DMS 273 treated with DMSO at 0.1 percent for 48 hours (cell line): ENCODE measurements at places on chromosomes 11 and 22.
A peak's percentile ranks its signal among the peaks of the same experiment; 100 is the strongest.

GRCh38 chr11:102784380-102784779 is 4.0 kb upstream of the MMP10 start:
- DNase-seq, result no peak

DNA sequence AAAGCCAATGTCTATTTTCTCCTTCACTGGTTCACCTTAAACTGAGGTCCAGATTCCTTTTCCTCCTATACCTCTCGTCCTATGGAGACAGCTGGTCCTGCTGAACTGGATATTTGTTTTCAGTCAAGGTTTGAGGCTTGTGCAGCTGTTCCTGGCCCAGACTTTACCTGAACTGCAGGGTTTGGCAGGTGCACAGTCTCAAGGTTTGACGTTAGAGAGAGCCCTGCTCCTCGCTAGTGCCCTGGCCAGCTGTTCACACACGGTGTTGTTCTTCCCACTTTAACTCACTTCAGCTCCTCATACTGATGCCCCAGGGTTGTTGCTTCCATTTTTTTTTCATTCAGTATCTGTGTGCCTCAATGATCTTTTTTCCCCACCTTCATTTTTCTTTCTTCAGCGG is 74.0 kb upstream of the TTC12 start:
- no peak for DNase-seq

DNA sequence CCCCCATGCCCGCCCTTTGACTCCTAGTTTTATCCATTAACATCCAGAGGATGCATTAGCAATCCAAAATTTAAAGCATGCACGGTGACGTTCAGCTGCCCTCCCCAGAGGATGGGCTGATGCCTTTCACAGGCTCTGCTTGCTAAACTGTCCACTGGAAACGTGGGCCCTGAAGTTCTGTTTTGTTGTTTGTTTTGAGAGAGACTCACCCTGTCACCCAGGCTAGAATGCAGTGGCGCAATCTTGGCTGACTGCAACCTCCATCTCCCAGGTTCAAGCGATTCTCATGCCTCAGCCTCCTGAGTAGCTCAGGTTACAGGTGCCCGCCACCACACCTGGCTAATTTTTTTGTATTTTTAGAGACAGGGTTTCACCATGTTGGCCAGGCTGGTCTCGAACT is 39.3 kb downstream of the NFRKB start:
- DNase-seq, result no peak

- DNase-seq, result no peak
Observed at GRCh38 chr22:49979587-49980264, 19.2 kb downstream of the PIM3 start.

DNA sequence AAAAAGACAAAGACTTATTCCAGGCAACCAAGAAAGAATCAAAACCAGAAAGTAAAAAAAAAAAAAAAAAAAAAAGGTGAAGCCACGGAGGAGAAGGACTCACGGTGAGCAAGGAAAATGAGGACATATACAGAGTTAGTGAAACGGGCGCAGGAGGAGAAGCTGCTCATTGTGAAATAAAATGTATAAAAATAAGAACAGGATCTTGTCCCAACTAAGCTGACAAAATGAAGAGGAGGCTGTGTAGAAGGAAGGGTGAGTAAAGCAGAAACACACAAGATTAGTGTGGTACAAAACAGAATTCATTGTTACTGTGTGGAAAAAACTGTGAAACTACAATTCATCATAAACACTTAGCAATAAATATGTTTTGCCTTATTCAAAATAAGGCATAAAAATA is 7.6 kb downstream of the IL17REL start:
- no peak for DNase-seq

- no peak for DNase-seq
Observed at GRCh38 chr11:130785380-130786116, 130.7 kb downstream of the SNX19 start.

- no peak for DNase-seq
Observed at GRCh38 chr11:12494699-12495098, 117.3 kb downstream of the PARVA start.

DNA sequence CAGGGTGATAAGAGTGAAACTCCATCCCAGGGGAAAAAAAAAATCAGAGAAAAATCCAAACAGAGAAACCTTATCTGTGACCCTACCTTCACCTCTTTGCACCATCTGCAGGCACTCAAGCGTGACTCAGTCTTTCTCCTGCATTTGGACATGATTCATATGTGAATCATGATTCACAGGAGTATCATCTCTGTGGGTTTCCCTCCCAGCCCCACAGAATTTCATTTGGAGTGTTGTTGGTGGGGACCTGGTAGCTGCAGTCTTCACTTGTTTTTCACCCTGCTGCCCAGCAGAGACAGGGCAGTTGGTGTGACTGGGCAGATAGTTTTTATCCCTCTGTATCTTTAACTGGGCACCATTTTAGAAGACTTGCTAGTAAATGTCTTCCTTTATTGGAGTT is 75.7 kb downstream of the DEPDC5 start:
- peak; percentile 19 for DNase-seq

DNA sequence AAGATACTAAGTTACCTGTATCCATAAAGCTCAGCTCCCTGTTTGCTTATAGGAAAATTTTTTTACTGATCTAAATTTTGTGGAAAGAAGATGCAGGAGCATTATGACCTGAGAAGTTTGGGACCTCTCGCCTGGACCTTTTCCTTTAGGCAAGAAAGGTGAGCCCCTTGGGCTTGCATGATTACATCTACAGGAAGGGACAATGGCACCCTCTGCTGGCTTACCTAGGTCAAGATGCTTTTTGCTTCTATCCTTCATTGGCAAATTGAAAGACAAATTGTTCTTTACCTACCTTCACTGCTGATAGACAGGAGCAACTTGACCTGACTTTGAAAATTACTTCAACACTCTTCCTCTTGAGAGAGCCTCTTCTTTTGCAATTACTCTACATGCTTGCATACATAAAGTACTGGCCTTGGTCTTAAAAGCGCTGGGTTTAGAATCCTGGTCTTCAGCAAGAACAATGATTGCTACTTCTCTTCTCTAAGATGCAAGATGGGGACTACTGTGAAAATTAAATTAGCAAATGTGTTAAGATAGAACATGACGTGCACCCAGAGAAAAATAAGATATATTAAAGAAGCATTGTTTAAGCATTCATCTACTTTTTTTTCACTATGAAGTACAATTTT is 147.2 kb downstream of the TRPC6 start:
- no peak for DNase-seq

- no peak for DNase-seq
Observed at GRCh38 chr11:28696591-28696990, 588.4 kb downstream of the METTL15 start.

DNA sequence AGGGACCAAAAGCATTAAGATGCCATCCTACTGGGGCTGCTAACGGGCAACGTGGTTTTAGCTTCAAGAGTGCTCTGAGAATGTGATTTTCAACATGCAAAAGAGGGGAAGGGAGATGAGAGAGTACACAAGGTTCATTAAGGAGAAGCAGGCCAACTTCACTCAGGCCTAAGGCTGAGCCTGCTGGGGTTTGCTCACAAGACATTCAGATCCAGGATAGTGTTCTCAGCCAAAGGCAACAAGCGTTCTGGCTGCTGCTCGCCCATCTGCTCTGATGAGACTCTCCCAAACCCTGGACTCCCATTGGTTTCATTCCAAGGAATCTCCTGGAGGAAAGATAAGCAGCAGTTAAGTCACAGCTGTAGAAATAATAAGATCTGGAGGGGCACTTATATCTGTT is 23.6 kb upstream of the UPB1 start:
- peak; percentile 53 for DNase-seq

- no peak for DNase-seq
Observed at GRCh38 chr11:21105196-21105917, 436.0 kb downstream of the NELL1 start.

DNA sequence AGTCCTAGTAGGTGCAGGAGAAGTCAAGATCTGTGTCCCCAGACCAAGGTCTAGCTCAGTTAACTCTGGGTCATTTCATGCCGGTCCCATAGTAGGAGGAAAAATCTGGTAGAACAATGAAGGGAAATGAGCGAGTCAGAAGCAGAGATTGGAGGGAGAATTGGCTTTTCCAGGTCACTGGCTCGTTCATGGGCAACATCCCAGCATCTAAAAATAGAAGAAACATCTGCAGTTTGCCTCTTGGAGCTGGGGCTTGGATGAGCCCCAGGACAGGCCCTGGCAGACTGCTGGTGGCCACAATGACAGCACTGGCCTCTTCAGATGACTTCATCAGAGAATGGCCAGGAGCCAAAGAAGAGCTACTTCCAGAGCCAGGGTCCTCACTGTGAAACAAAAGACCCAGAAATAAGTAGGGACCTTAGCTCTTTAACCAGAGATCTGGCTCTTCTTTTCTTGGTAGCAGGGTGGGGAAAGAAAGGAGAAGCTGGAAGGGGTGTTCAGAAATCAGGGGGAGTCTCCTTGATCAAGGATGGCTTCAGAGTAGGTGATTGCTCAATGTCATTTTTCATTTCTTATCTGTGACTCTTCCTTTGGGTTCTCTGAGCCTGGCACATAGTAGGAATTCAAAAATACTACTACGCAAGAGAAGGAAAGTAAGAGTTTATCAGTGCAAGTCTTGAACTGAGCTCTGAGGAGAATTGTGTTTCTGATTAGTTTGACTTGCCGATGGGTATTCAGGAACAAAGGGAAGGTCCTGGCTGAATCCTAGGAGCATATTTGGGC is 102.6 kb downstream of the TMPRSS5 start:
- no peak for DNase-seq

DNA sequence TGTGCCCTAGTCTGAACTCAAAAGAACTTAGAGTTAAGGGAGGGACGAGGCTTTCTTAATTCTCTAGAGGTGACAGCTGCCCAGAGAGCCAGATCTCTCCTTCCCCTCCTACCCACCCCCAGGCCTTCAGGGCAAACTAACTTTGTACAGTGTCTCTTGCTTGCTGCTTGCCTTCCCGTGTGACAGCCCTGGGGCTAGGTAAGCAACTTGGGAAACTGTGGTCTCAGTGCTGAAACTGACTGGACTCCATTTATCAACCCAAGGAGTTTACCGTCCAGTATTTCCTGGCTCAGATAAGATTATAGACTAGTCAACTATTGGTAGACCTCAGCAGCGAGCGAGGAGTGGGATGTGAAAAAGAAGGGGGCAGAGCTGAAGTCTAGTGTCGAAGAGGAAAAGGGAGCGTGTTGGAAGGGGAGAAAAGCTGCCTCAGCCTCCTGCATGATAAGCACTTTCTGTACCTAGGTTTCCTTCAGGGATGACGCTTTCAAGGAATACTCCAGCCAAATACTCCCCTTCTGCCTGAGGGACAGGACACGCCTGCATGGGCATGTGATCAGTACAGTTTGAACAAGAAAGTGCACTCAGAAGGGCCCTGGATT is 43.3 kb upstream of the WEE1 start:
- no peak for DNase-seq

DNA sequence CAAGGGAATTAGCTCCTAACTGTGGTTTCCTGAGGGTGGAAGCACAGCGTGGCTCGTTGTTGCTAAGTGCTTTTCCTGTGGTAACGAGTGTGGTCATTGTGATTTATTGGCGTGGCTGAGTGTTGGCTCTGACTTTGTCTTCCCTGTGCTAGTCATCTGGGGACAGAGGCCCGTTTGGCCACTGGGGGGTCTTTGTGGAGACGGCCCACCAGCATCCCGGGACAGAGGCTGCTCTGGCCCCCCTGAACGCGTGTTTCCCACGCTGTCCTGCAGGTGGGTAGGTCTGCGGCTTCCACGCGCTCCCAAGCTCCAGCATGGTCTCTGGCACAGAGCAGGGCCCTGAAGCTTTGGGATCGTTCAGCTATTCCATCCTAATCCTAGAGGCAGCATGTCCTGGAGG is 1040.0 kb downstream of the TBC1D22A start:
- DNase-seq, result no peak

GRCh38 chr22:32903507-32903906 is 102.0 kb downstream of the TIMP3 start:
- DNase-seq, result no peak

GRCh38 chr22:31143537-31143936 is 3.2 kb upstream of the PLA2G3 start:
- no peak for DNase-seq

DNA sequence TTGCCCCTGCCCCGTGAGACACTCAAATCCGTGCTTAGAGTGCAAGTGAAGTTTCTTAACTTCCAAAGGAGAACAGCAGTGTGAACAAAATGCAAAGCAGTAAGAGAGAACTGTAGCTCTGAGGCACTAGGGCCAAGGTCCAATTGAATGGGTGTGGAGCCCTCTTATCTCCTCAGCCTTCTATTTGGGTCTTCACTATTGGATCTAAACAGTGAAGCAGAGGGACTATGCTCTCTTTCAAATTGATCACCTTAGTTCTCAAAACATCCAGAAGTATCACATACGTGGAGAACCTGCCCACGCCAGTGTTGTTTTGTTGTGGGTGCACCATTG is 49.6 kb downstream of the C22orf31 start:
- no peak for DNase-seq

DNA sequence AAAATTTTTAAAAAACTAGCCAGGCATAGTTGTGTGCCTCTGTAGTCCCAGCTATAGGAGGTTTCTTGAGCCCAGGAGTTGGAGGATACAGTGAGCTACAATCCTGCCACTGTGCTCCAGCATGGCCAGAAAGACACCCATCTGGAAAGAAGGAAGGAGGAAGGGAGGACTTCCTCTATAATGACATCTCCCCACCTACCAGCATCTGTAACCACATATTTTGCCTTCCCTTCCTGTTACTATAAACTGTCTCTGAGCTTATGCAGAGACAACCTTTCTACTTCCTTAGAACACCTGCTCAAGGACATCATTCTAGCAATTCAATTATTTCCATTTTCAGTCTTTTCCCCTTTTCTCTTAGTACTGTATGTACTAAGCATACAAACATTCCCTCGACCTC is 2.2 kb upstream of the NUP160 start:
- no peak for DNase-seq

- DNase-seq, result no peak
Observed at GRCh38 chr11:60864856-60865513, 2.4 kb upstream of the ZP1 start.

- DNase-seq, result no peak
Observed at GRCh38 chr11:123047947-123048293, 14.0 kb downstream of the HSPA8 start.

DNA sequence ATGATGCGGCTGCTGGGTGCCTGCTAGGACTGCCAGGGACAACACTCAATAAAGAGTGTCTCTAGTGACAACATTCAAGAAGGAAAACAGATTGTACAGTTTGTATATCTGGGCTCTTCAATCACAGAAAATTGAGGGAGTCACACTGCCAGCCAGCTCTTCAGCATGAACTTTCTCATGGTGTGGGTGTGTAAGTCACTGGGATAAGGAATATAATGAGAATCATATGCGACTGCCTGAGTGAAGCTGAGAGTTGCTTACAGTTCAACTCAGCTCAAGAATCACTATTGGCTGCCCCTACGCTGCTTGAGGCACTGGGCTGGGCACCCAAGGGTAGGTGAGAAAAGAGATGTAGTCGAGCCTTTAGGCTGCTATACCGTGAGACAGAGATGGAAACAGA is 328.1 kb upstream of the PITPNB start:
- DNase-seq, result no peak

GRCh38 chr11:13007182-13008060 is 1.7 kb upstream of the RASSF10 start:
- no peak for DNase-seq

GRCh38 chr11:67015048-67015447 is 7.9 kb upstream of the SYT12 start:
- DNase-seq, result no peak

GRCh38 chr11:106840947-106841346 is 177.3 kb downstream of the GUCY1A2 start:
- DNase-seq, result no peak
